ENCODE measurements at places on chromosomes 16 and 17.
A peak's percentile ranks its signal among the peaks of the same experiment; 100 is the strongest.

GRCh38 chr16:89629827-89630610 lies 16.6 kb downstream of the DPEP1 start:
- DNase-seq = no peak

- DNase-seq = no peak
Observed at GRCh38 chr17:4490109-4490591, 8.5 kb upstream of the SPNS2 start.

- DNase-seq = no peak
Observed at GRCh38 chr17:69561462-69561861, 147.0 kb downstream of the MAP2K6 start.

- DNase-seq = no peak
Observed at GRCh38 chr16:78363843-78364555, 264.5 kb downstream of the WWOX start.

DNA sequence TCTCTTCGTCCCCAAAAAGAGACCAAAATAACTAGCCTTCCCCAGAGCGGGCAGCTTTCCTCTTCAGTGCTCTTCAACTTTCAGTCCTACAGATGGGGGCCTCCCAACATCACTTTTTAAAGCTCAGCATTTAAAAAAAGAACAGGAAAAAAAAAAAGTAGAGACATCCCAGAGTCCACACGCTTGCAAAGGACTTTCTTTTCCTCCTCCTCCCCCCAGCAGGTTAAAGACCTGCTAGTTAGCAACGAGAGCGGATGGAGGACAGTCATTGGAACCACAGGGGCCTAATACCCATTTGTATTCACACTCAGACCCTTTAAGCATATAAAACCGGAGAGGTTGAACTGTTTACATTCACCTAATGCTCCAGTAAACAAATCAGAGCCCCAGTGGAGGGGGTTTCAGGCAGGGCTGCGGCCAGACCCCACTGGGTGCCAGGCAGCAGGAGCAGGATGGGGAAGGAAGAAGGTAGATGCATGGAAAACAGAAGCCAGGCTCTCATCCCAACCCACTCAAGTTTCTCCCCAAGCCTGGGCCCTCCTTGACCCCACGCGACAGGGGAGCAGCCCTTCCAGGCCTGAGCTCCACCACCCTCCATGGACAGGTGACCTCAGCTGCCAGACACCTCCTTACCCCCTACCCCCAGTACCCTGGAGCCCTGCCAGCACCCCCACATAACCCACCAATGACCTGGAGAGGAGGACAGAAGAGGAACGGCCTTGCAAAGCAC lies 15.2 kb downstream of the ZFHX3 start:
- DNase-seq = no peak

- no peak for DNase-seq
Observed at GRCh38 chr16:68349838-68350410, 39.1 kb downstream of the PRMT7 start.

DNA sequence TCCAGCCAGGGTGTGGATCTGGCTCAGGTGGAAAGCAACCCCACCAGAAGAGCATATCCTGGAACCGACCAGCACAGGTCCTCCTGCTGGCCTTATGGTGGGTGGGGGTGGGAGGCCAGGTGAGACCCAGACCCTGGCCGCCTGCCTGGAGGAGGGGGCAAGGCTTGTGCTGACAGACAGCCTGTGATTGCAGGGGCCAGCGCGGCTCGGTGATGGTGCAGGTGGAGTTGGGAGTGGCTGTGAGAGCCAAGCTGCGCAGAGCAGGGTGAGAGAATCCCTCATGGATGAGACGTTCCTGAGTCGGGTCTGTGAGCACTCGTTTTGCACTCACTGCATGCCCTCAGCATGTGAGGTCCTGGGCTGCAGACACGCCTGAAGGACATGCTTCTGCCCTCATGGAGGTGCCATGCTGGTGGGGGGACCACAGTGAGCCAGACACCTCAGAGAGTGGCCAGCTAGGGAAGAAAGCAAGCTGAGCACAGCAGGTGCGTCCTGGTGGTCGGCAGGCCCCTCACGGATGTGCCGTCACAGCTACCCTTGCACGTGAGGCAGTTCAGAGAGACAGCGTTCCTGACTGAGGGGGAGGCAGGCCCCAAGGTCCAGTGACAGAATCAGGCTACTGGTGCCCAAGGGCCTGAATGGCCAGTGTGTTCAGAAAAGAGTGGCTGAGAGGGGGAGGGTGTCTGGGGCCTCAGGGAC lies 3.8 kb upstream of the KCNJ12 start:
- no peak for DNase-seq

- no peak for DNase-seq
Observed at GRCh38 chr16:4316108-4316863, 419 bp downstream of the GLIS2 start.

- DNase-seq = no peak
Observed at GRCh38 chr16:68992521-68992920, 112.9 kb upstream of the HAS3 start.

GRCh38 chr16:46768809-46769208 lies 20.7 kb upstream of the MYLK3 start:
- DNase-seq = no peak

- no peak for DNase-seq
Observed at GRCh38 chr17:4690745-4691144, 13.2 kb downstream of the PELP1 start.

DNA sequence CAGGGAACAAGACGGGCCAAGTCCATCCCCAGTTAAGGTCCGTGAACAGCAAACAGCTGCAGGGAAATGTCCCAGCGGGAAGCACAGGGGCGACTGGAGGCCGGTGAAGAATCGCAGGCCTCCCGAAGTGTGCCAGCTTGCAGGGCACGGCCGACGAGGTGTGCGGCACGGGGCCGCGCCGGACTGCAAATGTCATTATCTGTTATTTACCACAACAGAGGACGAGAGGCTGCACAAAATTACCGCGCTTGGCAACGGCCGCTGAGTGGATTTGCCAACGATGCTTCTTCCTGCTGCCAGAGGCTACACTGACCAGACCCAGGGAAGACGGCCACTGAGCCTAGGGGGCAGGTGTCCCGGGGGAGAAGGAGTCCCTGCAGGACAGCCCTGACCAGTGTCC lies 53.1 kb downstream of the RPH3AL start:
- no peak for DNase-seq

DNA sequence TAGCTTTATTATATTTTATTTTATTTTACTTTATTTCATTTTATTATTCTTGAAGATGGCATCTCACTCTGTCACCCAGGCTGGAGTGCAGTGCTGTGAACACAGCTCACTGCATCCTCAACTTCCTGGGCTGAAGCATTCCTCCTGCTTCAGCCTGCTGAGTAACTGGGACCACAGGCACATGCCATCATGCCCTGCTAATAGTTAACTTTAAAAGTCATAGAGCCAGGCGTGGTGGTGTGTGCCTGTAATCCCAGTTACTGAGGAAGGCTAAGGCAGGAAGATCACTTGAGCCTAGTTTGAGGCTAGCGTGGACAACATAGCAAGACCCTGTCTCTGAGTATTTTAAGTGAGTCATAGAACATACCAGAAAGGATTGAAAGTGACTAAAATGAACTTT lies 38.7 kb downstream of the ESRP2 start:
- DNase-seq = no peak

DNA sequence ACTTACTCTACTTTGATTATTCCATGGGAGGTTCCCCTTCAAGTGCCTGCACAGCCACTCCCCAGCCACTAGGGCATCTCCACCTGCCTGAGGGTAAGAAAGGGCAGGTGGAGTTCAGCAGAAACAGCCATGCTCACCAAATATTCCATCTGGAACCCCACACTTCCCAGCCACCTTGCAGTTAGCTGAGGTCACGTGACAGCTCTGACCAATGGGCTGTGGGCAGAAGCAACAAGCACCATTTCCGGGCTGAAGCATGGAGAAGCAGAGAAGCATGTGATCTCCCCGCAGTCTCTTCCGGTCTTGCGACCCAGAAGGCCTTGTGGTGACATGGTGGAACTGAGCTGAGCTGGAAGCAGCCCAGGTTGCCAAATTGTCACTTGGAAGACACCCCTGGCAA lies 108.6 kb downstream of the CCT6B start:
- DNase-seq = no peak

GRCh38 chr17:15000661-15001060 lies 264.5 kb downstream of the PMP22 start:
- DNase-seq = peak; percentile 25

GRCh38 chr16:16158741-16159374 lies 64.4 kb downstream of the ABCC6 start:
- DNase-seq = no peak

DNA sequence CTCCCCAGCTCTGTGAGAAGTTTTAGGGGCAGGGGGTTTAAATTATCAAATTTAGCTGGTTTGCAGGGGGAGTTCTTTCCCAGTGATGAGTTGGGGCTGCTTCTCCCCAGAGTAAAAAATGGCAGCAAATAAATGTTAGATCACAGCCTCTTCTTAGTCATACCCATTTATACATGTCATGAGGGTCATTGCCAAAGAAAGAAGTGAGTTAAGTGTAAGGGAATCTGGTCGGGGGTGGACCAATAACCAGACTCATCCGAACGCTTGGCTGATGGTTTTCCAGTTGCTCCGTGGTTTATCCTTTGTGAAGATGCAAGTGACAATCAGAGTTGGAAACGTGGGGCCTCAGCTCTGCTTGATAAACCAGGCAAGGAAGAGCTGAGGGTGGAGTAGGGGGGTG lies 87.1 kb downstream of the PLXDC1 start:
- no peak for DNase-seq

- DNase-seq = no peak
Observed at GRCh38 chr17:58989629-58990028, 117.1 kb downstream of the TRIM37 start.

- DNase-seq = no peak
Observed at GRCh38 chr17:19258371-19258770, 21.2 kb downstream of the EPN2 start.

- DNase-seq = no peak
Observed at GRCh38 chr17:10033959-10034358, 128.9 kb upstream of the RCVRN start.

DNA sequence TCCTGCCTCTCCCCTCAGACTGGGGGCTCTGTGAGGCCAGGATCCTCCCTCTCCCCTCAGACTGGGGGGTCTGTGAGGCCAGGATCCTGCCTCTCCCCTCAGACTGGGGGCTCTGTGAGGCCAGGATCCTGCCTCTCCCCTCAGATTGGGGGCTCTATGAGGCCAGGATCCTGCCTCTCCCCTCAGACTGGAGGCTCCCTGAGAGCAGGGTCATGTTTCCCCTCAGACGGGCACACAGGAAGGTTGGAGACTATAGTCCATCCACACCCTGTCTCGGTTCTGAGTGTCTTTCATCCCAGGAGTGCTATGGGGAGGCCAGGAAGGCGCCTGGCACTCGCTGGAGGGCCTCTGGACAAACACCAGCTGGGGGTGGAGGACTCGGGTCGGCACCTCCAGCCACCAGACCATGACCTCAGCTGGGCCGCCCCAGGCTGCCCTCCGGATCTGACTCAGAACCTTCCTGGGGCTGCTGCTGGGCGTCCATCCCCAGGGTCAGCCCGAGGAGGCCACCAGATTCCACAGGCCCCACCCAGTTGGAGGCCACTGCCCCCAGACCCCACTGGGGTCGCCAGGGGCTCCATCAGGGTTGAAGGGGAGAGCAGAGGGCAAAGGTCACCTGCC lies 21.9 kb upstream of the DLX4 start:
- no peak for DNase-seq

DNA sequence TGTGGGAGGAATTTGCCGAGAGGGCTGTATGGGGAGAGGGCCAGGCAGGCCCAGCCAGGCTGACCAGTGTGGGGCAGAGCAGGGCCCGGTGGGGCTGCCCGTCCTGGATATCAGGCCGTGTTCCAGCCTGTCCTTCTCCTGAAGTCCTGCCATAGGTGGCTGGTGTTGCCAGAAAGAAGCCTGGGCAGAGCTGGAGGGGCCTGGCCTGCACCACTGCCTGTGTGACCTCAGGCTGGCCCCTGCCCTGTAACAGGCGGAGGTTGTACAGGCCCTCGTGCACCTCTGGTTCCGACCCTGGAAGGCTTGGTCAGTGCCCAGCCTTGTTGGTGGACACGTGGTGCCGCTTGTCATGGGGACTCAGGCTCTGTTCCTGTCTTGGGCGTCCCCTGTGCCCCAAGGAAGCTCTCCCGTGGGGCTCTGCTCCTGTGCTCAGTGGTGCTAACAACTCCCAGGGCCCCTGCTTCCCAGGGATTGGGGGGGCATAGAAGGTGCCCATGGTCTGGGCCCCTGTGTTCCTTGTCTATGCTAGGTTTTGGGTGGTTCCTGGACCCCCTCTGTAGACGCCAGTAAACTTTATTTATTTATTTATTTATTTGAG lies 33.3 kb downstream of the ADCY7 start:
- no peak for DNase-seq

- DNase-seq = no peak
Observed at GRCh38 chr16:4976079-4976478, 17.9 kb downstream of the SEC14L5 start.

GRCh38 chr16:6633456-6633855 lies 699.2 kb upstream of the RBFOX1 start:
- no peak for DNase-seq

DNA sequence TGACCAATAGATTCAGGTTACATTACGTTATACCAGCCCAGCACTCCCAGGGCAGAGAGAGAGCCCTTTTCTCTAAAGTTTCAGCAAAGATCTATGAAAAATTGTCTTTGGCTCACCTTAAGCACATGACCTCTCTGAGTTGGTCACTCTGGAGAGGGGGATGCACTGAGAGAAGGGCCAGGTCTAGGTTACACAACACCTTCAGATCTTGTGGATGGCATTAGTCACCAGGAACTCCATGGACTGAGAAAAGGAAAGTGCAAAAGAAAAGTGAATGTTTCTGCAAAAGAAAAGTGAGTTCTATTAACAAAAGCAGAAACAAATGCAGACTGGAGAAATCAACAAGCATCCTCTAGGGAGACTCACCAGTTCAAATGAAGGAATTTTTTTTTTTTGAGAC lies 253.3 kb upstream of the SALL1 start:
- DNase-seq = no peak

- DNase-seq = no peak
Observed at GRCh38 chr17:49490276-49490675, 4.8 kb upstream of the NGFR start.

DNA sequence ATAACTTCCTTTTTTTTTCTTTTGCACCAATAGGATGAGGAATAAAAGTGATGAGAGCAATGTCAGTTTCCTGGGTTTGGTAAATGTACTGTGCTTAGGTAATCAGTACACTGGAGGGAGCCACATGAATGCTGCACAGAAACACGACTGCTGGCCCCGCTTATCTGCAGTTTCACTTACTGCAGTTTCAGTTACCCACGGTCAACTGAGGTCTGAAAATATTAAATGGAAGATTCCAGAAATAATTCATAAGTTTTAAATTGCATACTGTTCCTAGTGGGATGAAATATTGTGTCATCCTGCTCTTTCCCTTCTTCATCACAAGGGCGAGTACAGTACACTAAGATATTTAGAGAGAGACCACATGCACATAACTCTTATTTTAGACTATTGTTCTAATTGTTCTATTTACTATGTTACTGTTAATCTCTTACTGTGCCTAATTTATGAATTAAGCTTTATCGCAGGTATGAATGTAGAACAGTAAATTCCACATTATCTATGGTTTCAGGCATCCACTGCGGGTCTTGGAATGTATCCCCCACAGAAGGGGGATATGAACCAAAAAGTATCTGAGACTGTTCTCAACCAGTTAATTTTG lies 6.4 kb upstream of the LGALS3BP start:
- peak; percentile 17 for DNase-seq
